ENCODE measurements at places on chromosomes 1 and 21.

DNA sequence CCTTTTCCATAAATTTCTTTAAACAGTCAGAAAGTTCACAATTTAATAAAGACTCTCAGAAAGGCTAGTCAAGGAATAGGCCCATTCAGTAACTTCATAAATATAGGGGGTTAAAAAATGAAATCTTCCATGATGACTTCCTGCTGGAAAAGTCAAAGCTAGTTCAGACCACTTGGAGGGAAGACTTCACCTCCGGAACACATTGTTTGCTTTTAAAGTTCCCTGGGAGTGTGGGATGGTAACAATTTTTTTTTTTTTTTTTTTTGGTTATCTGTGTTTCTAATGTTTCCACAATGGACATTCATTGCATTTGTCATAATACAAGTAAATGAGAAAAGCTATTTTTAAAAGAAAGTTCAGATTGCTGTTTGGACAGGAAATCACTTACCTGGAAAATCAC, 18.4 kb upstream of the LAMC2 start:
- no peaks in the 10 kb centered on the region for H3K36me3 ChIP-seq
- H3K4me3 ChIP-seq = no peak overlapping the region
- no peaks in the 10 kb centered on the region for H3K27me3 ChIP-seq
- H3K4me1 ChIP-seq = no peaks in the 10 kb centered on the region
- no peak for DNase-seq
- no peak overlapping the region for H3K27ac ChIP-seq

- H3K36me3 ChIP-seq = no peaks in the 10 kb centered on the region
- H3K4me3 ChIP-seq = no peak overlapping the region
- DNase-seq = no peak
- no peaks in the 10 kb centered on the region for H3K4me1 ChIP-seq
- no peak overlapping the region for H3K27ac ChIP-seq
These were observed 35.7 kb downstream of the EXOC8 start for GRCh38 chr1:231301990-231302389.

- H3K4me1 ChIP-seq = peaks cover 47% of the 10 kb centered on the region
- no peaks in the 10 kb centered on the region for H3K27me3 ChIP-seq
- peaks cover 13% of the 10 kb centered on the region for H3K36me3 ChIP-seq
- peak; percentile 64 for DNase-seq
- peak overlapping the region; percentile 81 for H3K4me3 ChIP-seq
These were observed 553 bp downstream of the TTC3 start for GRCh38 chr21:37073417-37074196.

DNA sequence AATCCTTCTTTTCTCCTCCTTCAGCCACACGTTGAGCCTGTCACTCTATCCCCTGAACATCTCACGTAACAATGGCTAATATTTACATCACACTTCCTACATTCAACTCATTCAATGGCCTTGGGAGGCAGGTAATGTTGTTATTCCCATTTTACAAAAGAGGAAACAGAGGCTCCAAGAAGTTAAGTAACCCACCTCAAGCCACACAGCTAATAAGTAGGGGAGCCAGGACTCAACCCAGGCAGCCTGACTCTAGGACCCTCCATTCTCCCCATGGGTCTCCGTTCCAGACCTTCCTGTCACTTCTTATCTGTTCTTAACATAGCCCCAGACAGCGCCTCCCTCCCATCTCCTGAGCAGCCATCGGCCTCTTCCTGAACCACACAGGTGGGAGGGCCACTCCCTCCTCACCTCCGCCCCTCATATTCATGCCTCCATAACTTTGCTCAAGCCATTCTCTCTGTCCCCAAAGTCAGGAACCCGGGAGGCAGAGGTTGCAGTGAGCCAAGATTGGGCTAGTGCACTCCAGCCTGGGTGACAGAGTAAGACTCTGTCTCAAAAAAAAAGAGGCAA, 2.2 kb downstream of the PADI4 start:
- no peaks in the 10 kb centered on the region for H3K36me3 ChIP-seq
- peaks cover 15% of the 10 kb centered on the region for H3K27me3 ChIP-seq
- no peak for DNase-seq
- H3K4me3 ChIP-seq = no peak overlapping the region

DNA sequence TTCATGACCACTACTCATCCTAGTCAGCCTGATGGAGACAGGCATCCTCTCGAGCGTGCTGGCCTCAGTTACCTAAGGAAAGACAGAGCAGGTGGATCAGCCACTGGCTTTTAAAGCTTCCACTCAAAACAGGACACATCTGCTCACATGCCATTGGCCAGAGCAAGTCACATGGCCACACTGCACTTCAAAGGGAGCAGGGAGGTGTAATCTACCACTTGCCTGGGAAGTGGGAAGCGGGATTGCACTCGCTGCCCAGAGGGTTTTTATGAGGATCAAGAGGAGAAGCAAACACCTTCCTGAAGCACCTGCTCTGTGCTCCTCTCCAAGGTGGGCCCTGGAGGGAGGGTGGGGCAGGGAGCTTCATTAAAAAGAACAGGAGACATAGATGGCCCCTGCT, 108.0 kb downstream of the TAS1R2 start:
- DNase-seq = no peak
- no peaks in the 10 kb centered on the region for H3K27me3 ChIP-seq
- H3K36me3 ChIP-seq = no peaks in the 10 kb centered on the region
- H3K4me3 ChIP-seq = no peak overlapping the region
- H3K27ac ChIP-seq = no peak overlapping the region

DNA sequence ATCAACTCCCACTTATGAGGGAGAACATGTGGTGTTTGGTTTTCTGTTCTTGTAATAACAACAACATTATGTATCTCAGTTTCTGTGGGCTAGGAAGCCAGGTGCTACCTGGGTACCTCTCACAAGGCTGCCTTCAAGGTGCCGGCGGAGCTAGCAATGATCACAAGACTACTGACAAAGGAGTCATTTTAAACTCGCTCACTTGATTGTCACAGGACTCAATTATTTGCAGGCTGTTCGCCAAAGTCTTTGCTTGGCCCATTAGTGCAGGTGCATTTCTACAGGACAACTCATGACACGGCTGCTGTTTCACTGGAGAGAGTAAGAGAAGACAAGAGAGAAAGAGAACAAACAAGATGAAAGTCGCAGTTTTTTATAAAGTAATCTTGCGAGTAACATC, 1237.4 kb upstream of the TMPRSS15 start:
- no peaks in the 10 kb centered on the region for H3K36me3 ChIP-seq
- DNase-seq = no peak
- no peak overlapping the region for H3K27ac ChIP-seq
- no peaks in the 10 kb centered on the region for H3K27me3 ChIP-seq
- H3K4me3 ChIP-seq = no peak overlapping the region

- H3K27me3 ChIP-seq = no peaks in the 10 kb centered on the region
- no peaks in the 10 kb centered on the region for H3K36me3 ChIP-seq
- no peaks in the 10 kb centered on the region for H3K4me1 ChIP-seq
- no peak for DNase-seq
- H3K4me3 ChIP-seq = no peak overlapping the region
These were observed 151.1 kb upstream of the DPT start for GRCh38 chr1:168879896-168880734.

DNA sequence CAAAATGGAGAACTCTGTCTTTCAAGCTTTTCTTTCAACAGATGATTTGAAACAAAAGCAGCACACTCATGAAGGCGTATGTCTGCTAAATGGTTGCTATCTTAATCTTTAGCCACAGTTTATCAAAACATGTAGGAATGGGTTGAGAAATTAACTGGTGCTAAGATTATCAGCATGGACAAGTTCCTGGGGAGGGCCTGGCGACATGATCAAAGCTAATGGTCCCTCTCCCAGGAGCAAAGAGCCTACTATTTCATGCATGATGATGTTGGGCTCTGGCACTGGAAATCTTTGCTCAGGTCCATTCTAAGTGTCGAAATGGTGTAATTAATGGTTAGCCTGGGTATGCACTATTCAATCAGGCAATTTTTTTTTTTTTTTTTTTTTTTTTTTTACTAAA, 91.7 kb downstream of the SLC45A1 start:
- H3K27ac ChIP-seq = no peak overlapping the region
- H3K4me3 ChIP-seq = no peak overlapping the region
- DNase-seq = no peak
- no peaks in the 10 kb centered on the region for H3K4me1 ChIP-seq
- H3K36me3 ChIP-seq = no peaks in the 10 kb centered on the region

- DNase-seq = no peak
- H3K4me3 ChIP-seq = no peak overlapping the region
- no peaks in the 10 kb centered on the region for H3K36me3 ChIP-seq
- H3K4me1 ChIP-seq = no peaks in the 10 kb centered on the region
These were observed 315.6 kb downstream of the NFIA start for GRCh38 chr1:61397935-61398334.

DNA sequence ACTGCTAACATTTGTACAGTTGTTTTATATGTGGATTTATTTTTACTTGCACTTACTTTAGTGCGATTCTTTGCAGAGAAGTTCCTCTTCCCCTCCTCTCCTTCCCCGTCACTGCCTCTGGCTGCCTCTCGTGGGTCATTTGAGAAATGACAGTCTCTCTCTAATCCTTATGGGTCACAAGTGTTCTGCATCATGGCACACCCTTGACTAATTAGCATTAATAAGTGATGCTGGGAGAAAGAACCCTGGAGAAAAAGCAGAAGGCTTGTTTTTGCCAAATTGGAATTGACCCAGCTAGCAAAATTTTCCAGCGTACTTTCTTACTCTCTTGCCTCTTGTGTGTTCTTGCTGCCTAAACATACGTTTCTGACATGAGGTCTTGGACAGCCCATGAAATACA, 301.2 kb downstream of the DUSP10 start:
- H3K27me3 ChIP-seq = no peaks in the 10 kb centered on the region
- H3K4me1 ChIP-seq = no peaks in the 10 kb centered on the region
- no peak overlapping the region for H3K4me3 ChIP-seq
- no peak for DNase-seq

GRCh38 chr21:46189959-46190490, 5.8 kb upstream of the SPATC1L start:
- no peak overlapping the region for H3K4me3 ChIP-seq
- no peak overlapping the region for H3K27ac ChIP-seq
- no peaks in the 10 kb centered on the region for H3K27me3 ChIP-seq
- no peak for DNase-seq
- peaks cover 65% of the 10 kb centered on the region for H3K36me3 ChIP-seq

DNA sequence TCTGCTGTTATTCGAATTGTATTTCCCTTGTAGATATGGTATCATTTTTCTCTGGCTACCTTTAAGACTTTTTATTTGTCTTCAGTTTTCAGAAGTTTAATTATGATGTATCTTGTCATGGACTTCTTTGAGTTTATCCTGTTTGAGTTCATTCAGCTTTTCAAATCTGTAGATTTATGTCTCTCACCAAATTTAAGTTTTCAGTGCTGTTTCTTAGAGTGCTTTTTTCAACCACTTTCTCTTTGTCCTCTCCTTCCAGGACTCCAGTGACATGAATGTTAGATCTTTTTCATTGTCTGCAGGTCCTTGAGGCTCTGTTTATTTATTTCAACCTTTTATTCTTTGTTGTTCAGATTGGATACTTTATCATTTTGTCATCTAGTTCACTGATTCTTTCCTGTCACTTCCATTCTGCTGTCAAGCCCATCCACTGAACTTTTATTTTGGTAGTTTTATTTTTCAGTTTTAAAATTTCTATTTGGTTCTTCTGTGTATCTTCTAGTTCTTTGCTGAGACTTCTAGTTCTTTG, 11.4 kb downstream of the RAB4A start:
- peaks cover 2% of the 10 kb centered on the region for H3K27me3 ChIP-seq
- H3K27ac ChIP-seq = no peak overlapping the region
- H3K4me3 ChIP-seq = no peak overlapping the region
- no peaks in the 10 kb centered on the region for H3K36me3 ChIP-seq
- no peaks in the 10 kb centered on the region for H3K4me1 ChIP-seq
- no peak for DNase-seq

DNA sequence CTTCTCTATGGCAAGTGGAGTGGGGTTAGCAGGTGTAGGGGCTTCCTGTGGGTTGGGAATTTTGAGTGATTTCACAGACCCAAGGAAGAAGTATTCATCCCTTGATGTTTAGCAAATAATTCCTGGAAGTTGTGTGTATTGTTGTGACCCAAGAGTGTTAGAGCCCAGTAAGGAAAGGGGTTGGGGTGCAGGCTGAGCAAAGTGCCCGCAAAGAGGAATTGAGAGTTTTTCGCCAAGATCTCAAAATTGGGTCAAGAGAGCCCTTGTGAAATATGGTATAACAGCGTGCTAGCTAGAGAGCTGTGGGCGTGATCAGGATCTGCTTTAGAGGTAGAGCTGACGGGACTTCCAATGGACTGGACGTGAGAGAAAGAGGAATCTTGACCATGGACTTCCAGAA, 73.0 kb upstream of the LAPTM5 start:
- H3K27ac ChIP-seq = no peak overlapping the region
- no peak for DNase-seq

- no peak for DNase-seq
- no peaks in the 10 kb centered on the region for H3K36me3 ChIP-seq
- no peak overlapping the region for H3K27ac ChIP-seq
- H3K27me3 ChIP-seq = no peaks in the 10 kb centered on the region
- H3K4me3 ChIP-seq = no peak overlapping the region
- no peaks in the 10 kb centered on the region for H3K4me1 ChIP-seq
These were observed 9.0 kb downstream of the UMODL1 start for GRCh38 chr21:42079939-42080787.

DNA sequence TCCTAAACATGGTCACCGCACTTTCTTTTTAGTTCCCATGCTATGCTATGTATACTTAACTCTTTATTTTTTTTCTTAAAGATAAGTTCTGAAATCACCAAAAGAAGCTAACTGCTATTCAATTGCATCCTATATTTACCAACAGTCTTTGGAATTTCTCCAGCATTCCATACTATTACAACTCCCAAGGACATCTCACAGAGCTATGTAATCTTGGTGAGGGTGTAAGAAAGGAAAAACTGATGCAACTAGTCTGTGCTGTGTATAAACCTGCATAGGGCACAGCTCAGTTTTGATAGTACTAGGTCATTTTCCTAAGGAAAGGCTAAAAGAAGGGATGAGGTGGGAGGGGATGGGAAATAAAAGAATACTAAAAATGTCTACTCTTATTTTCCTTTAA, 78.0 kb downstream of the PTPN14 start:
- no peak overlapping the region for H3K27ac ChIP-seq
- DNase-seq = no peak
- no peaks in the 10 kb centered on the region for H3K4me1 ChIP-seq

DNA sequence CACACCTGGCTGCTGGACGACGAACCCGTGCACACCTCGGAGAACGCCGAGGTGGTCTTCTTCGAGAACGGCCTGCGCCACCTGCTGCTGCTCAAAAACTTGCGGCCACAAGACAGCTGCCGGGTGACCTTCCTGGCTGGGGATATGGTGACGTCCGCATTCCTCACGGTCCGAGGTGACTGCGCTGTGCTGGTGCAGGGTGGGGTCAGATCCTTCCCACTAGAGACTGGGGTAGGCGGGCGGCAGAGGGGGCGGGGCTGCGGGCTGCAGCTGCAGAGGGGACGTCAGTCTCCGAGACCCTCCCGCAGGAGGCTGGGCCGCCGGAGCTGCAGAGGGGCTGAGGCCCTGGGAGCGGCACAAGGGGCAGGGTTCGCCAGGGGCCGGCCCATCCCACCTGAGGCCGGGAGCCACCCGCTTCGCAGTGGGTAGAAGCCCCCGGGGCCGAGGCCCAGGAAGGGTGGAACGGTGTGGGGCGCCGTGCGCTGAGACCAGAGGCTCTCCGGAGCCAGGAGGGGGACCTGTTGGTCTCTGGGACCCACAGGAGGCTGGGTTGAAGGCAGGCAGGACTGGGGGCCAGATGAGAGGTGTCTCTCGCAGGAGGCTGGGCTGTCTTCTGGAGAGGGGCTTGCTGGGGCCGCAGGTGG, 90.6 kb downstream of the TRIM11 start:
- H3K36me3 ChIP-seq = peaks cover 52% of the 10 kb centered on the region
- no peaks in the 10 kb centered on the region for H3K4me1 ChIP-seq
- H3K27me3 ChIP-seq = no peaks in the 10 kb centered on the region
- no peak for DNase-seq
- no peak overlapping the region for H3K27ac ChIP-seq

All from DND-41 (cell line).